ENCODE measurements at places on chromosomes 1 and 21.

DNA sequence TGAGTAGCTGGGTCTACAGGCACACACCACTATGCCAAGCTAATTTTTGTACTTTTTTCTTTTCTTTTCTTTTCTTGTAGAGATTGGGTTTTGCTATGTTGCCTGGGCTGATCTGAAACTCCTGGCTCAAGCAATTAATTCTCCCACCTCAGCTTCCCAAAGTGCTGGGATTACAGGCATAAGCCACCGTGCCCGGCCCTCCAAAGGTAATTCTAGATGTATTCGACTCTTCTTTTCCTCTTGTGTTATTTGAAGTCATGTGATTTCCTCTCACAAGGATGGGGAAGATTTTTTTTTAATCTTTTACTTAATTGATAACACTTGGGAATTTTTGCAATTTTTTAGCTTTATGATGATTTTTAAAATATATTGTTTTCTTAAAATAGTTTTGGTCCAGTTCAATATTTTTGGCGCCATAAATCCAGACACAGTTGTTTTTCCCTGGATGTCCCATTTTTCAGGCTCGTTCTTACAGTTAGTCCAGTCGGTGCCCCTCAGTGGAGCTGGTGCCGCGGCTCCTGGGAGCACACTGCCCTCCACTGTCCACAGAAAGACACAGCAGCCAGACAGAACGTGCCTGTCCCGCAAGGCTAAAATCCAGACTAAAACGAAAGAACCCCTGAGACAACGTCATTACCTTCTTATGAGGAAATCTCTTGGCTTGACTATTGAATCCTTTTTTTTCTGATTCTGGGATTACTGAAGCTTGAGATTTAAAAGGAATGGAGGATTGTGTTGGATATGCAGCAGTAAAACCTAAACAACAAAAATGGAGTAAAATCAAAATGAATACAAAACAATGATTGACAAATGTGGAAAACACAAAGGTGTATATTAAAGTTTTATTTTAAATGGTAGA lies 22.4 kb downstream of the STPG1 start:
- no peak for DNase-seq

DNA sequence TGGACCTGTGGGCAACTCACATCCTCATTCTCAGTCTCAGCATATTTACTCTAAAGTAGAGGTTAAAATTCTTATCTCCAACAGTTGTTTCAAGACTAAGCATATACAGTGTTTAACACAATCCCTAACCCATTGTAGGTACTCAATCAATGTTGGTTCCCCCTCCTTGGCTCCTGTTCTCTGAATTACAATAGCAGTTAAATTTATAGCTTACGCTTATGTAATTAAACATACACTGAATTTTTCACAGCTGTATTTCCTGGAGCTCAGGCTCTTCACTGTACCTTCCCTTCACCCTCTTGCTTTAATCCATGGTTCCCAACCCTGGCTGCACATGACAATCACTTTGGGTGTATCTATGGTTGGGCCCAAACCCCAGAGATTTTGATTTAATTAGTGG lies 89.4 kb downstream of the LPAR3 start:
- DNase-seq: no peak

- no peak for DNase-seq
These were observed 600.8 kb upstream of the CXADR start for GRCh38 chr21:16912075-16912474.

DNA sequence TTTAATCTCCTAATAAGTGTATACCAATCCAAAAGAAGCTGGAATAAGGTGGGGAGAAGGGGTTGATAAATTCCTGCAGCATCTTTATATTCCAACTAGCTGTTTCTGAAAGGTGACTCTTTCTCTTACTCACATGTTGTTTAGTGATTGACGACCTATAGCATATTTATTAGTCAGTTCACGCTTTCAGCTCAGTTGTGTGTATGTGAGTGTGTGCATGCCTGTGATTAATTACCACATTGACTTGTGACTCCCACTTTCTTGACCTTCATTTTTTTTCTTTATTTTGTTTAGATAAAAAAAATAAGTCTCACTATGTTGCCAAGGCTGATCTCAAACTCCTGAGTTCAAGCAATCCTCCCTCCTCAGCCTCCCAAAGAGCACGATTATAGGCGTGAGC lies 44.4 kb downstream of the ATP2B4 start:
- DNase-seq: no peak

GRCh38 chr1:44609412-44609767 lies 64.9 kb downstream of the TMEM53 start:
- DNase-seq: no peak

- DNase-seq: no peak
These were observed 2.5 kb downstream of the COL6A1 start for GRCh38 chr21:45983981-45984551.

- DNase-seq: no peak
These were observed 1.2 kb downstream of the IPO13 start for GRCh38 chr1:43947874-43948437.

DNA sequence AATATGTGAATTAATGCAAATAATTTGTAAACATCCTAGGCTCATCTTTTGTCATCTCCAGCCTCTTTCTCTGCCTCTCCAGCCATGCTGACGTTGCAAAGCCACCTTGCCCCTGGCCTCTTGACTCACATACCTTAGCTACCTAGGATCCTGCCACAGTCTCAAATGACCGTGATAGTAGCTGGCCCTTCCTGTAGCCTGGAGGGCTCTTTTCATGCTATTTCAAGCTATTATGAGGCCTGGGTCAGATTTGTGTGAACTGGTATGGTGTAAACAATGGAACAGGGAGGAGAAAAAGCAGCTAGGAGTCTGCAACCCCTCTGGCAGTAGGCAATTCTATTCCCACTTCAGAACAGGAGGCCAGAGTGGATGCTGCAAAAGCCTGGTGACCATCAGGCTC lies 337.7 kb downstream of the DISC1 start:
- DNase-seq: no peak

DNA sequence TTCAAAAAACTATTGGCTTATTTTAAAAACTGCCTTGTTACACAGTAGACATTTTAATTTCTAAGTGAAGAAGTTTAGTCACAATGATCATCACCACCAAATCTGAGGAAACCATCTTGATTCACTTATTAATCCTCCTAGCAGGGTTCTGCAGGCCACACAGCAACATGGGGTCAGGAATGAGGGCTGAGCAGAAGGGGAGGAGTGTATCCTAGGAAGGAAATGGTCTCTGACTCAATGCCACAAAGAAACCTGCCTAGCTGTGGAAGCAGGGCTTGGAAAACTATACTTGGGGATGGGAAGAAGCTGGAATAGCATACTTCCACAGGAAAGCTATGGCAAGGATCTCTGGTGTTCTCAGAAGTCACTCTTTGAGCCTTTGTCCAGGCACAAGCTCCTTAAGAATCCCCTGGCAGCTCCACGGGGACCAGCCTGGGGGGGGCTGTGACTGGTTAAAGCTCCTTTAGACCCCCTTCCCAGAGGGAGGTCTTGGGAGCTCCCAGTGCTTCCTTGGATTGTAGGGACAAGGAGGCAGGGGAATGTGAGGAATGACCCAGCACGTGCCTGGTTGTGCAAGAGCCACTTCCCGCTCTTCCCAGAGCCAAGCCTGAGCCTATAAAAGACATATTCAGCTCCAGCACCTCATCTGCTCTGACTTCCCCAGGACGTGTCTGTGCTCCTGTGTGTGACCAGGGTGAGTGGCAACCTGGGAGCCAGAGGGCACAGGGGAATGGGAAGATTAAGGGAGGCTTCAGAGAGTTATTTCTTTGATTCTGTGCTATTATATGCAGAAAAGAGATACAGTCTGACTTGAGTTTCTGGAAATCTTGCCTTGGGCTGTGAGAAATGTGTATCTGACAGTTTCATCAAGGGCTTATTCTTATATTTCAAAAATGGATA lies at the start of gene LCE2A:
Gene LCE2A (plus strand): TSS at position 645 of the 900 bp plus-strand sequence. CDS start 557 bp downstream, outside the sequence.
- DNase-seq: no peak

GRCh38 chr1:160206421-160207117 lies 1.4 kb downstream of the PEA15 start:
- DNase-seq: no peak

GRCh38 chr1:54795356-54795665 lies 5.8 kb downstream of the TTC22 start:
- no peak for DNase-seq

GRCh38 chr1:203662360-203662759 lies 35.7 kb downstream of the ATP2B4 start:
- no peak for DNase-seq

DNA sequence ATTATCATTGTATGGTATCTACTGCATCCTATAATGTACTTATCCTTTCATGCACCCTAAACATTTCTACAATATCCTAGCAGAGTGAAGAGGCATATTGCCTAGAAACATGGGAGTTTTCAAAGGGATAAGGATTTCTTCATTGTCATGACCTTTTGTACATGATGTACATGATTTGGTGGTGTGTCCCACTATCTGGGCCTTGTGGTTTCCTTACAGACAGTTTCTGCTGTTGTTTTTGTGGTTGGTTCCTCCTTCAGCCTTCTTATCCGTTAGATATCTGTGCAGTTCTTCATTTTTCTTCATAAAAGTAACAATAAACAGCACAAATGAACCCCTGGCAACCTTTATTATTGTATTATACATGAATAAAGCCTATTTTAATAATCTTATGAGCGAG lies 70.4 kb upstream of the BACH1 start:
- DNase-seq: no peak

DNA sequence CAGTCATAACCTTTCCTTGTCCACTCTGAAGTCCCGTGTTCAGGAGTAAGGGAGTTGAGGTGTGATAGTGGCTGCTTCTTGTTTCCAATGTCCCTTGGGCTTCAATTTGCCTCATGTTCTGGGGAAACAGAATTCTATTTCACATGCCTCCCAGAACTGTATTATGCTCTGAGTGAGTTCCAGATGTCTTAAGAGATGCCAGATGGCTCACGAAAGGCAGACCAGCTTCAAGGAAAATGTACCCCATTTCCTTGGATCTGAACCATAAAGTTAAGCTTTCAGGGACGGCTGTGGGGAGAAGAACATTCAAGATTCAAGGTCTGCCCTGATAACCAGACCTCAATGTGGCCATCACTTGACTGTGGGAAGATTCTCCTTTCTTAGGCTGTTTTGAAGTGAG lies 42.4 kb downstream of the C1orf87 start:
- no peak for DNase-seq

GRCh38 chr1:23178414-23178813 lies 9.8 kb upstream of the LUZP1 start:
- no peak for DNase-seq

- DNase-seq: no peak
These were observed 520 bp downstream of the TMEM201 start for GRCh38 chr1:9589144-9589718.

GRCh38 chr21:14488672-14489204 lies 57.4 kb downstream of the SAMSN1 start:
- DNase-seq: no peak

DNA sequence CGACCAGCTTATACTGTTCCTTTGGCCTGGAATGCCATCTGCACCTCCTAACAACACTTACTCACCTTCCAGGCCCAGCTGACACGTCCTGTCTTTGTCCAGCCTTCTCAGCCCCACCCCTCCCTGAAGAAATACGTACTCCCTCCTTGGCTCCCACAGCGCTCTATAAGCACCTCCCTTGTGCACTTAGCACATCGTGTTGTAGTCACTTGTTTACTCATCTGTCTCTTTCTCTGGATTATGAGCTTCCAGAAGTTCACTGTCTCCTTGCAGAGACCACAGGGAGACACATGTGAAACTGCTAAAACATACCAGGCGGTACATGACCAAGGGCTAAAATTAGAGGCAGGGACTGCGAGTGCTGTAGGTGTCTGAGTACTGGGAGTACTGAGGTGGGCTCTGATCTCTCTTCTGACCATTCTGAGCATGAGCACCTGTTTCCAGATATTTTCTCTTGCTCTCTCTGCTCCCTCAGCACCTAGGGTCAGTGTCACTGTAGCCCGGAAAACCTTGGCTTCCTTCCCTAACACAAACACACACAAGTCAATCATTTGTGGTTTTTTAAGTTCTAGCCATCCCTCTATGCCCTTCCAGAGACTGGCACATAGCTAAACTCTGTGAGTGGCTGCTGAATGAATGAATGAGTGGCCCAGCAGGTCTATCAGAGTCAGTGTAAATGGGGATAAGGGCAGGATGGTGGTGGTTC lies 5.1 kb downstream of the DCST1 start:
- no peak for DNase-seq

DNA sequence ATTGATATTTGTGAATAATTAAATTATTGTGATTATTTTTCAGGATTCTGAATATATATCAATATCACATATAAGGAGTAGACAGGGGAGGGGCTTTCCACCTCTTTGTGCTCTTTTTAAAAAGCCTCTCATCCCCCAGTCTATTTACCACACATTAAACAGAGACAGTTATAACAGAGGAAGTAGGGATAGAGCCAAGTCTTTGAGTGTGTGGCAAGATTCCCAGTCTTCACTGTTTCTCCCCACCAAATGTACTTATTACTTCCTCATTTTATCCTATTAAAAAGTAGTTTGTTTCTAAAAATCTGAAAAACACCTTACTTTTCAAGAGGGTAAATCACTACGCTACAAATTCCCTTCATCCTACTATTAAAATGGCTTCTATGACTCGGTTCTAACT lies 46.7 kb downstream of the EPS15 start:
- no peak for DNase-seq

GRCh38 chr1:200714504-200715187 lies 24.0 kb upstream of the CAMSAP2 start:
- DNase-seq: no peak

GRCh38 chr1:214542275-214543199 lies 8.9 kb downstream of the PTPN14 start:
- DNase-seq: no peak

GRCh38 chr21:37059181-37059580 lies 13.7 kb downstream of the PIGP start:
- DNase-seq: no peak

- DNase-seq: no peak
These were observed 41.5 kb downstream of the TAS1R2 start for GRCh38 chr1:18817795-18818435.

- no peak for DNase-seq
These were observed 351.1 kb downstream of the CAMTA1 start for GRCh38 chr1:7136166-7136953.

DNA sequence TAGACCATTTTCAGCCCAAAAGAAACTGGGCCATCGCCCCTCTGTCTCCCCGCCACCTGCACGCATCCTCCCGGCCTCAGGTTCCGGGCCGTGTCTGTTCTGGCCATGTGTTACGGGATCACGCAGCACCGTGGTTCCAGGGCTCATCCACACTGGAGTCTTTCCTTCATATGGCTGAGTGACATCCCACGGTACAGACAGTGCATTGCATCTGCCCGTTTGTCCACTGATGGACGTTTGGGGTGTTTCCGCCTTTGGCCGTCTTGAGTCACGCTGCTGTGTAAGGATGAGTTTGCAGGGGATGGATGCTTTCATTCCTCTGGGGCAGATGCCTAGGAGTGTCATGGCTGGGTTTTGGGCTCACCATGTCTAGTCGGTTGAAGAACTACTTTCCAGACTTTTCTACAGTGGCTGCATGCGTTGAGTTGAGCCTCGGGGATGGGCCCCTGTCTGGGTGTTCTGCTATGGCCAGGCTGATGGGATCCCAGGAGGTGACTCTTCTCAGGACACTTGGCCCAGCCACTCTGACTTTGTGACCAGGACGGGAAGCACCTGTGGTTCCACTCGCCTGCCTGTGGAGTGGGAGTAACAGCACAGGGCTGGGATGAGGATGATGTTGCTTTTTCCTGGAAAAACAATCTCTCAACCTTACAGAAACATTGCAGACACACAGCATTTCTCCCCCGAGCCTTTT lies 16.8 kb downstream of the RRP1 start:
- DNase-seq: no peak

Measured in bone marrow (tissue), 2 donors.